ENCODE measurements at places on chromosomes 7 and 10.

DNA sequence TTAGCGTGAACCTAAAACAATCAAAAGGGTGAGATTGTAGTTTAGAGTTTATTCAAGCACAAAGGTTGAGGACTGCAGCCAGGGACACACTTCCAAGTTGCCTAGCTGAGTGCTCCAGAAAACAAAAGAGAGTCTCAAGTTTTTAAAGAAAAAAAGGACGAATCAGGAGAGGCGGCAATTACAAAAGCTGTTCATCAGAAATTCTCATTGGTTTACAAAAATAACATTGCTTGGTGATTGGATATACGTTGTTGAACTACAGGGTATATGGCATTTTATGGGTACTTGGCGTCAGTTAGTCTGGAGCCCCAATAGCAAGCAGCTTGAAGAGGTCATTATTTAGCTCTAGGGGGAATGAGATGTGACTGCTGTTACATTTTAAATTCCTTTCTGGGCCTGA is 11.5 kb downstream of the ZNF438 start:
- DNase-seq, result no peak

GRCh38 chr10:51789118-51789517 is 89.7 kb upstream of the CSTF2T start:
- no peak for DNase-seq

- DNase-seq, result no peak
Measured at GRCh38 chr7:139571651-139572050, 48.2 kb downstream of the CLEC2L start.

DNA sequence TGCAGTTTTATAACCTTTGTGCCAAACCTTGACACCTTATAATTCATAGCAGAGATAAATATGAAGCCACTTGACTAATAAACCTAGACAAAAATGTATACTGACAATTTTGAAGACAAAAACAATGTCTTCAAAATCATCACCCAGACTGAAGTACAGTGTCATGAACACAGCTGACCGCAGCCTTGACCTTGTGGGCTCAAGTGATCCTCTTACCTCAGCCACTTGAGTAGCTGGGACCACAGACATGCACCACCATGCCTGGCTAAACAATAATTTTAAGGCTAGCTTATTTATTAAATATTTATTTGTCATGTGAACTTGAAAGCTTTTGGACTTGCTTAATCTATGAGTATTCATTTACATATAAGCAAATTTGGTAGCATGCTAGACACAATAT is 24.3 kb downstream of the IL6 start:
- no peak for DNase-seq

- no peak for DNase-seq
Measured at GRCh38 chr10:29749150-29749549, 114.4 kb upstream of the SVIL start.

All from stimulated activated CD4-positive, alpha-beta T cell treated with anti-CD3 and anti-CD28 coated beads, Interleukin-1b, Interleukin-23, amount 100 ng/mL, for 48 hours (primary cell).